ENCODE measurements at places on chromosomes 3 and 15.

- DNase-seq, result no peak
Observed at GRCh38 chr15:31381801-31382712, 55.4 kb downstream of the KLF13 start.

DNA sequence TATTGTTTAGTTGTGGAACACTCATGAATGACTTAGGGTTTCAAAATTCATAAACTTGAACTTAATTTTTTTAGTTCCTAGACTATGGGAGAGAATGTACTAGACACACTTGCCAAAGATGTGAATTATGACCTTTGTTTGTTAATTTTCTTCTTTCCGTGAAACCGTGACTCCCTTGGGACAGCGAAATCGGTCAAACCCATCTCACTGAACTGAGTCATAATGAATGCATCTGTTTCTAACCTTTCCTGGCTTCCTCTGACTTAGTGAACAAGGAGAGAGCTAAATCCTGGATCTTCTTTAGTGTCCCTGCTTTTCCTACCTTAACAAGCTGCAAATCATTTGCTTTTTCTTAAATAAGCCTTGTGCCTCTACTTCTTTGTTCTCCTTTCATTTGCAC is 85.5 kb downstream of the LARS2 start:
- no peak for DNase-seq

DNA sequence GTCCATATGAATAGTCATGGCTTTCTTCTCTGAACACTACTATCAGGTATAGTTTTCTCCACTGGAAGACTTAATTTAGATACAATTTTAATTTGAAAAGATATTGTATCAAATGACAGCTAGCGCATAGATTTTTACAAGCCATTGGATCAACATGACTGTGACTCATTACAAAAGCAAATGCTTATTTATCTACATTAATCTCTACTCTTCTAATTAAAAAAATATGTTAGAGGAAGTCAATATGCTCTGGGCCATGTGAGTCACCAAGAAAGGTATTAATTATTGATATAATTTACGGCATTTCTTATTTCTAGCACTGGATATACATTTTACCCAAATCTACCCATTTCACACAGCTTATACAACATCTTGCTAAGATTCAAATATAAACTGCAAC is 800.3 kb upstream of the GBE1 start:
- no peak for DNase-seq

DNA sequence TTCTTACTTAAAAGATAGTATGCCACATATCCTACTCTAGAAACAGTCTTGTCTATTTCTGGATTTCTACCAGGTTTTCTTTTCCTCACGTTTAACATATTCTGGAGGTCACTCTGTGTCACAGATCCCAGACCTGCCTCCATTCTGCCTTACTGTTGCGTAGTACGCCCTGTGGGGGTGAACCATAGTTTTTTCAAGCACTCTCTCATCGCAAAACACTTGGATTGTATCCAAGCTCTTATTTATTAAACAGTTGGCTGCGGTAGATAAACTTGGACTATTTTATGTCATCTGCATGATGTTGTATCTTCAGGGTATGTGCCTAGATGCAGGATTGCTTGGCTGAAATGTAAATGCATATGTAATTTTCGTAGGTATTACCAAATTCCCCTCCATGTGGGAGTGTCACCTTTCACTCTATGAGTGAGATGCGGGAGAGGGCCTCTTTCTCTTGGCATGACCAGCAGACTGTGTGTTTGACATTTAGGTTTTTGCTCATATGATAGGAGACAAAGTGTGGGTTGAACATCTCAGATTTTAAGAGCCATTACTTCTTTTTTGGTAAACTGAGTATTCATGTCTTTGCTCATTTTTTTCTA is 55.8 kb downstream of the ABTB1 start:
- DNase-seq, result no peak

DNA sequence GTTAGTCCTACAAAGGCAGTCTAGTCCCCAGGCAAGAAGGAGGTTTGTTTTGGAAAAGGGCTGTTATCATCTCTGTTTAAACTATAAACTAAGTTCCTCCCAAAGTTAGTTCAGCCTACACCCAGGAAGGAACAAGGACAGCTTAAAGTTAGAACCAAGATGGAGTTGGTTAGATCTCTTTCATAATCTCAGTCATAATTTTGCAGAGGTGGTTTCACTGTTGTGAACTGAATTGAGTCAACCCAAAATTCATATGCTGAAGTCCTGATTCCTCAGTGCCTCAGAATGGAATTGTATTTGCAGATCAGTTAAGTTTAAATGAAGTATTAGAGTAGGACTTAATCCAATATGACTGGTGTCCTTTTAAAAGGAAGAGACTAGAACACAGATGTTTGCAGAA is 101.0 kb upstream of the C3orf80 start:
- no peak for DNase-seq

DNA sequence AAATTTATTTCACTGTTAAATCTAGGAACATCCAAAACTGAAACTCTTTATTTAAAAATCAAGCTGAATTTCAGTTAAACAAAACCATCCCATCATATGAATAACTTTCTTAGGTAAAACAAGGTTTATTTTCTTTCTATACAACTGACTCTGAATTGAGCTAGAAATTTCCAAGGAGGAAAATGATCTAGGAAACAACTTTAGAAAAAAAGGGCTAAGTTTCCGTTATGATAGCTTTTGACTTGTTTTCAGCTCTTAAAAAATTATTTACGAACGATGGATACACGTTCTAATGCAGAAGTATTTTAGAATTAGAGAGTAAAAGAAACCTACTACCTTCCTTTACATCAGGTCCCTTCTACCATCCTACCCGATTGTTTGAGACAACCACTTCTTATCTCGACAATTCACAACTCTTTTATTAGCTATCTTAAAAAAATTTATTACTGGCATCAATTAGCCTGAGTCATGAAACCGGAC is 1.8 kb upstream of the IGF1R start:
- no peak for DNase-seq

GRCh38 chr15:29910068-29910467 is 87.8 kb upstream of the TJP1 start:
- DNase-seq, result no peak

GRCh38 chr15:76996526-76997401 is 1.8 kb downstream of the PSTPIP1 start:
- no peak for DNase-seq

DNA sequence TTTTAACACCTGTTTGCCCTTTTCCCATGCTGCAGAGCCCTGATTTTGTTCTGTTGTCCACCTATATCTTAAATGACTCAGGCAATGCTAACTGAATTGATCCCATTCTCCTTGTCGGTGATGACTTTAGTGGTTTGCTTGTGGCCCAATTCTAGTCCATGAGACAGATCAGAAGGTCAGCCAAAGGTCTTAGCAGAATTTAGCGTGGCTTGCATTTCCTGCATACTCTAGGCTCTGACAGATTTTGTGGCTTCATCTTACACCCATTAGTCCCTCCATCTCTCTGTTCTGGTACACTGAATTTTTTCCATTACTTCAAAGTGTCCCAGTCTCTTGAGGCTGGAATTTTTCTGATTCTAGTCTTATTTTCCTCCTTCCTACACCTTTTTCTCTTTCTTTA is 161.9 kb downstream of the STAC start:
- DNase-seq, result no peak

- DNase-seq, result peak; percentile 39
Observed at GRCh38 chr3:154559623-154560022, 129.6 kb upstream of the GPR149 start.

- no peak for DNase-seq
Observed at GRCh38 chr3:171407759-171408158, 52.4 kb downstream of the TNIK start.

DNA sequence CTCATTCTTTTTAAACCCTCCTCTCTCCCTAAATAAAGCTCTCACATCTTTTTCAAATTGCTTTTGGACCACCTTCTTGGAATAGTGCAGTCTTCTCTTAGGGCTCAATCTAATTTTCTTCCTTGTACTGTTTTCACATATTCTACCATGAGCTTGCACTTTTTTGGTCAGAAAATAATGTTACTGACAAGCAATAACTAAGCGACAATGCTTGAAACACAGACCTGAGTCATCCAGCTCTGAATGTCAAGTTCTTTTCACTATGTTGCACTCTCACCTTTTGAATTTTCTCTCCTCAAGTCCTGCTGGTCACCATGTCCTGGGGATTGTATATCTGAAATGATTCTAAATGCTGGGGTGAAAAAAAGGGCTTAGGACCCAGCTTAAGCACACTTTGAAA is 8.9 kb downstream of the TNFAIP8L3 start:
- DNase-seq, result no peak

DNA sequence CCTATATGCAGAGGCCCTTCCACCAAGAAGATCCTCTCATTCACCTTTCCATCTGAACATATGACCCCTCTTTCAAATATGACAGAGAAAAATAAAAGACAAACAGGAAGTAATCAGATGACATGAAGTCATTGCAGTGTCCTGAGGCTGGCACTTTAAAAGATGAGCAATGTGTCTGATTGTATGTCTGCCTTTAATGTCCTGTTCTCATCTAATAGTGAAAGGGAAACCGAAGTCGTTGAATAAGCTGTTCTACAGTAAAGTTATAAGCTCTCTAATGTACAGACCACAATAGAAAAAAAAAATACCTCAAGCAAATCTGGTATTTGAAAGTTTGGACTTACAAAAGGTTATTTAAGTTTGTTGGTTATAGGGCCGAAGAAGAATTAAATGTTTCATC is 243.0 kb downstream of the CLSTN2 start:
- DNase-seq, result no peak

- peak; percentile 72 for DNase-seq
Observed at GRCh38 chr3:77464111-77464688, 424.3 kb downstream of the ROBO2 start.

DNA sequence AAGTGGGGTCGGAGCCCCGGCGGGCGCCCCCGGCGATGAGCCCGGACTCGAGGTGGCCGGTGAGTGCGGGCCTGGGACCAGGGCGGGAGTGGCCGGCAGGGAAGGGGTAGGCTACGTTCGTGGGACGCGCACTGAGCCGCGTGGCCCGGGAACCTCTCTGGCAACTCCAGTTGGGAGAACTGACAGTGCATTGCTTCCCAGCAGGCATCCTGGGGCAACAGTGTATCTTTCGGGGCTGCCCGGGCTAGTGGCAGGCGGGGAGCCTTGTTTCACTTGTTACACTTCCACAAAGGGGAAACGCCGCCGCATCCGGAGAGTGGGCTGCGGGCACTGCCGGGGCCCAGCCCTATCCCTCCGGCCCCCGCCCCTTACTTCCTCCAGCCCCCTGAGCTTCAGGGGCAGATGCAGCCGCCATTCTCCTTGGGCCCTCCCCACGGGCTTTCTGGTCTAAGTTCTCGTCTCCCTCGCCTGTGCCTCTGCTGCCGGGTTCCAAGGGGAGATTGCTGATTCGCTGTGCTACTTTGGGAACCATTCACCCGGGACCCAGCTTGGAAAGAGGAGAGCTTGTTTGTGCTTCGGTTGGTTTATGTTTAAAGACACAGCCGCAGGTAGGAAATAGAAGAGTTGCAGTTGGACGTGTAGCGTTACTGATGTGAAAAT is 675 bp downstream of the BRPF1 start:
- DNase-seq, result no peak

DNA sequence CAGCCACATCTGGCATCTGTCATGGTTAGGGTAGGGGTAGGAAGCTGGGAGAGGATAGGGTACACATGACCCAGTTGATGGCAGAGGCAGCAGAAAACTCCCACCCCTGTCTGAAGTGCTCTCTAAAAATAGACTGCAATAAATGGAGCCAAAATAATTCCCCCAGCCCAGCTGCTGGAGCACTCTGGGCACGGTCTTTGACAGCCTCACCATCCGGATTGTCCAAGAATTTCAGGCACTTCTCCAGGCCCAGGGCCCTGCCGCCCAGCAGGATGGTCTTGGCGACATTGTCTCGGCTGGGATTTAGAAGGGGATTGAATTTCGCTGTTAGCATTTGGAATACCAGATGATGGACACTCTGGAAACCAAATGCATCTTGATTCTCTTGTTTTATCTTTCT is 103.7 kb downstream of the IQSEC1 start:
- DNase-seq, result peak; percentile 61

Data from NCI-H524 (cell line).